ENCODE measurements at places on chromosomes 4 and X.

GRCh38 chr4:150078041-150078578, at the start of gene DCLK2:
TSS of gene DCLK2 (plus strand) at chr4:150078445. CDS start at chr4:150079028, 583 bp downstream.
- no peak for DNase-seq

- no peak for DNase-seq
Measured at GRCh38 chr4:22794732-22795131, 102.0 kb downstream of the GBA3 start.

GRCh38 chrX:1564750-1565683, 26.4 kb upstream of the AKAP17A start:
- DNase-seq, result no peak

DNA sequence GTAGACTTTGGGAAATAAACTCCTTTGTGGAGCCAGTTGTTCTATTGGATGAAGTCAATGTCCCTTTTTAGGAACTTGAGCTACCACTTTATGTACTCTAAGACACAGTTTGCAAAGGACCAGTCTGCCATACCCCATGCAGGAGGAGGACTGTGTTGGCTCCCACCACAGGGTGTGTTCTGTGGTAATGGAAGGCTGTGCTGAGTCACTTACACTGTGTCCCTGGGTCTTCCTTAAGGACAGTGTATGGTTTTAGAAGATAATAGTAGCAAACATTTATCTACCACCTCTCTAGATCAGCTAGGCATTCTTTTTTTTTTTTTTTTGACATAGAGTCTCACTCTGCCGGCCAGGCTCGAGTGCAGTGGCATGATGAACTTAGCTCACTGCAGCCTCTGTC, 184.0 kb upstream of the PGRMC2 start:
- DNase-seq, result no peak

DNA sequence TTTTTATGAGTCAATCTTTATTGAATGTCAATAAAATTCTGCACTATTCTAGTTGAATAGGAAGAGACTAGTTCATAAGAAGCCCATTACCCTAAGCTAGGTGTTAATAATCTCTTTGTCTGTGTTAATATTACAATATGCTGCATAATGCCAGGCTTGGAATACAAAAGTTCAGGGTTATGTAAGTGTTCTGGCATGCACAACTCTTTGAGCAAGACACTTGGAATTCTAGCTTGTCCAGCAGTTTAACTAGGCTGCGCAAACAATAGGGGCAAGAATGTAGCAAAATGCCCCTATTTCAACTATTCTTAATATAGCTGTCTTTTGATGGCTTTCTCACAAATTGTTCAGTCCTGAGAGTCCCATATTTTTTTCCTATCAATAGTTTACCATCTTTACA, 31.3 kb upstream of the ETNPPL start:
- DNase-seq, result no peak

DNA sequence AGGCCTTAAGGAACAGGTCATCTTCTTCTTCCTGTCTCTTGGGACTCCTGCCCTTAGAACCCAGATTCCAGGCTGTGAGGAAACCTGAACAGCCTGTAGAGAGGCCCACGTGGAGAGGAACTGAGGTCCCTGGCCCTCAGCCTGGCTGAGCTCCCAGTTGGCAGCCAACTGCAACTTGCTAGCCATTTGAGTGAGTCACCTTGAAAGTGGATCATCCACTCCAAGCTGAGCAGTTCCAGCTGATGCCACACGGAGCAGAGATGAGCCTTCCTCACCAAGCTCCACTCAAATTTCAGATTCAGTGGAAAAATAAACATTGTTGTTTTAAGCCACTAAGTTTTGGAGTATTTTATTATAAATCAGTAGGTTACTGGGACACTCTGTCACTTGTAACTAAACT, 392.5 kb downstream of the BCOR start:
- no peak for DNase-seq

All from stimulated activated CD8-positive, alpha-beta memory T cell treated with anti-CD3 and anti-CD28 coated beads, Interleukin-15, amount 100 ng/mL, for 1 hour (primary cell).